ENCODE measurements at places on chromosomes 2 and 18.

DNA sequence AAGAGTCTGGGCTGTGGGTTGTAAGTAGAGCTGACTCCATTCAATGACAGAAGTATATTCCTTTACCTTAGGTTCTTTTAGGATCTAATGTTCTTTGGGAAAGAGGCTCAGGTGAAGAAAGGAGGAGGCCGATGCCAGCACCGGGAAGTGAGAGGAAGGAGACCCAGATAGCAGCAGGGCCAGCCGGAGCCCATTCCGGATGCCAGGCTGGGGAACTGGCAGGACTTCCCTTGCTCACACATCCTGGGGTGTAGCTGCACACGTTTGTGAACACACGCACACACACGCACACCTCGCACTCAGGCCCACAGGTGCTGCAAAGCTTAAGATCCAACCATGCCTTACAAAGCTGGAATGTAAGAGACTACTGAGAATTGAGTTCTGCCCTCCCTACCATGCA lies 95.8 kb upstream of the SMAD2 start:
- DNase-seq, result no peak

GRCh38 chr18:21914739-21915319 lies 174.2 kb downstream of the MIB1 start:
- DNase-seq, result no peak

DNA sequence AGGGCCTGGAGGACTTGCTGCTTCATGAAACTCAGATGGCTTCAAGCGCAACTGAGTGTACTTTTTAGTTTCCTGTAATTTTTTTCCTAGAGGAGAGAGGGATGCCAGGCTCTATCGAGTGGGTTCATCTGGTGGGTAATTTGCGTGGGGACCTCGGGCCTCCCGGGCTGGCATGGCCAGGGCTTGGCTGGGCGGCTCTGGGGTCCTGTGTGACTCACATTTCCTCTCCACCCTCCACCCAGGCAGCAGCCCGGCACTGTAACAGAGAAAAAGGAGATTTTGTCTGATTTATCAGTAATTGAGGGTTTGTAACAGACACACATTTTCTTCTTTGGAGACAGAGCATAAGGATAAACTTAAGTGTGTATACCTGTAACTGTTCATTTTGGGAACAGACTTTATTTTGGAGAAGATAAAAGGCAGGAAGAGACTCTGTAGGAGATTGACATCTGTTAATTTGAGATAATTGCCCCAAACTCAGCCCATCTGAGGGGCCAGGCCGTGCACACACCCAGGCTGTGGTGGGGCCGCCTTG lies 64.3 kb downstream of the NFATC1 start:
- DNase-seq, result no peak

GRCh38 chr2:164023896-164024295 lies 288.1 kb upstream of the FIGN start:
- no peak for DNase-seq

- DNase-seq, result no peak
These were observed 259.1 kb upstream of the AGAP1 start for GRCh38 chr2:235234736-235235135.

DNA sequence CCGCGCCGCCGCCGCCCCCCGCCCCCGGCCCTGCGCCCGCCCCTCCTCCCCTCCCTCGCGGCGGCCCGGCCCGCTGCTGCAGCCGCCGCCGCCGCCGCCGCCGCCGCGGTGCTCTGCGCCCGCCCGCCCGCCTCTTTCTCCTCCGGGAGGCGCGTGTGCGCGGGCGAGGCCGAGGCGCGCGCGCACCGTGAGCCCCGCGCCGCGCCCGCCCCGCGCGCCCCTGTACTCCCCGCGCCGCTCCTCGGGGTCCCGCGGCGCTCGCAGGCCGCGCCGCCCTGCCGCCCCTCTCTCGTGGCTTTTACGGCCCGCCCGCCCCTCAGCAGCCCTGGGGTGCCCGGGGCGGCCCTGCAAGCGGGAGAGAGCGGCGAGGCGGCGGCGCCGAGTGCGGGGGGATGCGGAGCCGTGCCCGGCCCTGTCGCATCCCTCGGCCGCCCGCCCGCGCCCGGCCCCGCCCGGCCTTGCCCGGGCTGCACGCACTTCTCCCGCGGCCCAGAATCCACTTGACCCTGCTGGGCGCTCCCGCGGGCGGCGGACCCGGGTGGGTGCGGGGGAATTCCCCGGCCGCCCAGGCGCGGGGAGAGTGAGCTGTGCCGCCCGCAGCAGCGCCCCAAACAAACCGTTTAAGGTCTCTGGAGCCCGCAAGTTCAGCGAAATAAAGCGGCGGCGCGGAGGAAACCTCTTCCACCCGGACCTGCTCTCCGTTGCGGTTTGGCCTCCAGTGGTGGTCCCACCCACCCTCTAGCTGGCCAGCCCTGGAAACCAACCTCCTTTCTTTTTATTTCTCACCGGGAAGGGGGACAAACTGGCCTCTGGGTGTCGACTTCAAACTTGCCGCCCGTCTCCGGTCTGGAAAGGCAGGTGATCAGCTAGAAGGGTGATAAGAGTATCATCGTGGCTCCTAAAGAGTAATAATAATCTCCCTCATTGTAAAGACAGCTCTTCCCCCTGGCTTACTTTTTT lies 37.4 kb downstream of the AFF3 start:
- DNase-seq, result no peak

- no peak for DNase-seq
These were observed 241.3 kb downstream of the RBM43 start for GRCh38 chr2:151020411-151020810.

DNA sequence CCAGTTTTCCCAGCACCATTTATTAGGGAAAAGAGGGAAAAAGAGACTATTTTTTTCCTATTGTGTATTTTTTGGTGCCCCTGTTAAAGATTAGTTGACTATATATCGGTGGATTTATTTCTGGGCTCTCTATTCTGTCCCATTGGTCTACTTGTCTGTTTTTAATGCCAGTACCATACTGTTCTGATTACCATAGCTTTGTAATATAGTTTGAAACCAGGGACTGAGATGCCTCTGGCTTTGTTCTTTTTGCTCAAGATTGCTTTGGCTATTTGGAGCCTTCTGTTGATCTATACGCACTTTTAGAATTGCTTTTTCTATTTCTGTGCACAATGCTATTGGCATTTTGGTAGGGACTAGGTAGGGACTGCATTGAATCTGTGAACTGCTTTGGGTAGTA lies 151.7 kb downstream of the ADCYAP1 start:
- no peak for DNase-seq

GRCh38 chr2:133879703-133880102 lies 311.4 kb upstream of the NCKAP5 start:
- DNase-seq, result no peak

GRCh38 chr2:184936761-184937160 lies 338.4 kb downstream of the ZNF804A start:
- no peak for DNase-seq

DNA sequence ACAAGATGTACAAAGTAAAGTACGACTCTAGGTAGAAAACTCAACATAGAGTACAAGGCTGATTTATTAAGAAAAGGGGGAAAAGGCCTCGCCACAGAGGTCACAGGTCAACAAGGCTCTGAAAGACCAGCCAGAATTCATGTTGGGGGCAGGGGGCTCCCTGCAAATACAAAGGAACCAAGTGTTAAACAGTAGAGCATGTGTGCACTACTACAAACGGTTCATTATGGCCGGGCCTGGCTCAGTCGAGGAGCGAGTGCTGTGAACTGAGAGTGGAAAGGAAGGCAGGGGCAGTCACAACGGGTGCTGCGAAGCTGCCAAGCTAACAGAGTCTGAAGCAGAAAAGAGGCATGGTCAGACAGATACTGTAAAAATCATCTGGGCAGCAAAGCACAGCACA lies 77.1 kb downstream of the MBOAT2 start:
- DNase-seq, result no peak

DNA sequence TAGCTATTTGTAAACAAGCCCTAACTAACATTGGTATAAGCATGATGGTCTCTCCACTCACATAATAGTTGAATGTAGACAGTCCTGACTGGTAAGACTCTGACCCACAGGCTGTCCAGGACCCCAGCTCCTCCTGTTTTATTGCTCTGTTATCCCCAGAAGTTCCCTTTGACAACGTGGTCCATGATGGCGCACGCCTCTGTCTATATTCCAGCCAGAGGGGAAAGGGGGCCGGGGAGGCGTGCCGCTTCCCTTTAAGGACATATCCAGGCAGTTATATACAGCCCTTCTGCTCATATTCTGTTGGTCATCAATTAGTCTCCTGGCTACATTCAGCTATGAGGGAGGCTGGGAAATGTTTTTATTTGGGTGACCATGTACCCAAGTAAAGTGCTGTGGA lies 6.7 kb downstream of the DYSF start:
- DNase-seq, result no peak
